ENCODE measurements at places on chromosomes 16 and 17. TPM values are rescaled to one million over a fixed set of nuclear protein-coding genes. Genes with fewer than 3 reads are reported as not detected.

Gene RAB40B
- total RNA-seq: 133 TPM

Gene RHBDL3
- not detected for total RNA-seq

Gene ITPRIPL2
- 29.2 TPM for total RNA-seq

DNA sequence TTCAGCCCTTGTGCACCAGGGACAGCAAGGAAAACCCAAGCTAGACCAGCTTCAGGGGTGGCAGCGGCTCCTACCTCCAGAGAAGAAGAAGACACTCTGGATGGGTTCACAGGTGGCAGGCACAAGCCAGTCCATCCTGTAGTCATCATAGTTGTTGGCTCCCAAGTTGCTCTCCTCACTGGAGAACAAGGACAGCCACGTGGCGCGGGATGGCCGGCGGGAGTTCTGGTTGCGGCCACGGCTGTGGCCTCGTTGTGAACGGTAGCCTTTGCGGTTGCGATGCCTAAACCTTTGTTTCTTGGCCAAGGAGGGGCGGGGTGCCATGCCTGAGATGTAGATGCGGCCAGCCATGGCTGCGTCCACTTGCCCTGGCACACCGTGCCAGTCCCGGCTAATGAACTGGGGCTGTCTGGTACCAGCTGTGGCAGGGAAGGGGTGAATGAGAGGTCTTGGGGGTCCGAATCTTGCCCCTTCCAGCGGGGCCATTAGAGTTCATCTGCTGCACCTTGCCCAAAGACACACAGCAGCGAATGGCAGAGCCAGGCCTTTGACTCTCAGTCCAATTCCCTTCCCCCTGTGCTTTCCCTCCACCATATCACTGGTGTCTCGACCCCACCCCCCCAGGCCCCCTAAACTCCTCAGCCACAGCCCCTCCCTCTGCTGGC is 2.3 kb downstream of the VTN start:
- no peak for DNase-seq
- H3K4me1 ChIP-seq: peaks cover 32% of the 10 kb centered on the region
- H3K27ac ChIP-seq: no peak overlapping the region
- peaks cover 5% of the 10 kb centered on the region for H3K27me3 ChIP-seq

DNA sequence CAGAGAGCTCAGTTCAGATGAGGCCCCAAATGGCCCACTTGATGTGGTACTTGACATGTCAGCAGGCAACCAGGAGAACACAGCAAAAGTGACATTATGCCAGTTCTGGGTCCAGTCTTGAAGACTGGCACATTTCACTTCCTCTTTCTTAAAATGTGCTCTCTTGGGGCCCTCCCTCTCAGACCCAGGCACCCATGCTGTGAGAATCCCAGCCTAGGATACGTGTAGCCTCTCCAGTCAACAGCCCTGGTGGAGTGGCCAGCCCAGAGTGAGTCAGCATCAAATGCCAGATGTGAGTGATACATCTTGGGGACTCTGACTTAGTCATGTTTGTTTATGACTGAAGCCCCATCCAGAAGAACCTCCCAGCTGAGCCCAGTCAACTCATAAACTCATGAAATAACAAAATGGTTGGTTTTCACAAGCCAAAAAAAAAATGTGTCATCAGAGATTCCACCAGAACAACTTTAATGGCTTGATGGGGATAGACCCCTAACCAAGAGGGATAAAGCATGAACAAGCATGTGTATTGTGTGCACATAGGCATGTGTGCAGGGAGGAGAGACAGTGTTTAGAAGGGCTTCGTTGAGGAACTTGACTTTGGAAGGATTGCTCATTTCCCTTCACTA is 82.5 kb upstream of the TNRC6C start:
- peaks cover 8% of the 10 kb centered on the region for H3K27me3 ChIP-seq
- H3K4me1 ChIP-seq: peaks cover 9% of the 10 kb centered on the region
- DNase-seq: no peak

DNA sequence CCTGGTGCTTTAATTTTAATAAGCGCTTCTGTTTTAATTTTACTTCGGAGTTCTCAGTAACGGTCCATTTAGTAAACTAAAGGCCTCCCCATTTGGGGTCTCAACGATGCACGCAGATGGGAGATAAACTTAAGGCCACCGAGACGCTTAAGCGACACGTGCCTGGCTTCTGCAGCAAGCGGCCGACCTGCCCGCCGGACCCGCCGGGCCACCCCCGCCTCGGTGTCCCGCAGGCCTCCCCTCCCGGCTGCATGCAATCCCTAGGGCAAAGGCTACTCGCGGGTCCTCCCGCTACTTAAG is 592 bp downstream of the GCSH start:
- no peaks in the 10 kb centered on the region for H3K36me3 ChIP-seq
- H3K4me3 ChIP-seq: peak overlapping the region; percentile 61
- no peaks in the 10 kb centered on the region for H3K27me3 ChIP-seq

- no peak overlapping the region for H3K4me3 ChIP-seq
- H3K27ac ChIP-seq: no peak overlapping the region
- no peaks in the 10 kb centered on the region for H3K4me1 ChIP-seq
- H3K27me3 ChIP-seq: no peaks in the 10 kb centered on the region
- DNase-seq: no peak
- H3K36me3 ChIP-seq: no peaks in the 10 kb centered on the region
Measured at GRCh38 chr17:78600181-78600721, 23.1 kb upstream of the DNAH17 start.

GRCh38 chr17:14150619-14151018 is 81.3 kb downstream of the COX10 start:
- no peaks in the 10 kb centered on the region for H3K27me3 ChIP-seq
- H3K4me3 ChIP-seq: no peak overlapping the region
- H3K4me1 ChIP-seq: no peaks in the 10 kb centered on the region

DNA sequence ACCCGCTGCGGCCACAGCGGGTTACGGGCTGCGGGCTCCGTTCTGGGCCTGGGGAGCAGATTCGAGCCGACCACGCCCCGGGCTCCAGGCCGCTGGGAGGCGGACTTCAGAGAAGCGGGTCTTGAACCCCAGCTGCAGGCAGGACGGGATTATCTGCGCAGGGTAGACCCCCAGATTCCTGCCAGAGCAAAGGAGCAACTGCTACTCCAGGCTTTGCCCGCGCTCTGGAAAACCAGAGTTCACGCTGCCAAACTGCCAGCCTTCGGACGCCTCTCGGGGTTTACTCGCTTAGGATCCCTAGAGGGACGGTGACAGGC is 301 bp upstream of the ULK2 start:
- peak overlapping the region; percentile 79 for H3K27ac ChIP-seq
- peaks cover 6% of the 10 kb centered on the region for H3K36me3 ChIP-seq
- peaks cover 27% of the 10 kb centered on the region for H3K4me1 ChIP-seq
- no peaks in the 10 kb centered on the region for H3K27me3 ChIP-seq

- H3K4me3 ChIP-seq: no peak overlapping the region
- H3K36me3 ChIP-seq: no peaks in the 10 kb centered on the region
- no peak overlapping the region for H3K27ac ChIP-seq
- H3K27me3 ChIP-seq: peaks cover 4% of the 10 kb centered on the region
Measured at GRCh38 chr16:50448522-50448921, 79.7 kb upstream of the BRD7 start.
